ENCODE measurements at places on chromosomes 3 and 15.

- no peak for DNase-seq
Measured at GRCh38 chr3:159831466-159831865, 157.2 kb upstream of the IL12A start.

DNA sequence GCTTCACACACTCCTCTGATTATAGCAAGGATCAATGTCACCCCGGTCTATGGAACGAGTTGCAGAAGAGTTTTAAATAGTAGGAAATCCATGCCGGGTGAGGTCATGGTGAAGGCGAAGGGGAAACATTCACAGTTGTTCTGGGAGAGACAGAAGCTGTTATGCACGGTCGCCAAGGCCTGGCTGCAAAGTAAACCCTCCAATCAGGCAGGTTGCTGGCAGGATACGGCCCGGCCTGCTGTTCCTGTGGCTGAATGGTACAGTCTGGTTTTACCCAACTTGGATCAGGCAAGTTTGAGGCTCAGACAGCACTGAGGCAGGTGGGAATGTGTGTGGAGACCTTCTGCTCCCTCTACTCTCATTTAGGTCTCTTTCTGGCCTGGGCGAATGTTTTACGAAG, 45.3 kb upstream of the ATP2B2 start:
- DNase-seq, result no peak

GRCh38 chr3:128996200-128996599, 2.3 kb upstream of the CFAP92 start:
- DNase-seq, result no peak

- peak; percentile 5 for DNase-seq
Measured at GRCh38 chr3:158108445-158108985, 1.4 kb upstream of the RSRC1 start.

DNA sequence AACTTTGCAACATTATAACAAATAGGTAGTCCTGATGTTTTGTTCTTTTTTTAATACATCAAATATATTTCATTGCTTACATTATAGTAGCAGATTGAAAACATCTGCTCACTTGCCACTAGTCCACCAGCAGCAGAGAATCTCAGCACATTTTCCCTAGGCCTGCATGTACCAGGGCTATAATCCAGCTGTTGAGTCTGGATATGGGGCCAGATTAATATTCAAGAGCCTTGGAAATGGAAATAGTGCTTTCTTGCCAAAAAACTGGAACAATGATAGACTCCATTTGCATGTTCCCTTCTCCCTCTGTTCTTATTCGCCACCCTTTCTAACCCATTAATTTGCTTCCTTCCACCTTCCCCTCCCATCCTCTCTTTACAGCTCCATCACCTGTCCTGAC, 288.0 kb downstream of the EPHA3 start:
- DNase-seq, result no peak

DNA sequence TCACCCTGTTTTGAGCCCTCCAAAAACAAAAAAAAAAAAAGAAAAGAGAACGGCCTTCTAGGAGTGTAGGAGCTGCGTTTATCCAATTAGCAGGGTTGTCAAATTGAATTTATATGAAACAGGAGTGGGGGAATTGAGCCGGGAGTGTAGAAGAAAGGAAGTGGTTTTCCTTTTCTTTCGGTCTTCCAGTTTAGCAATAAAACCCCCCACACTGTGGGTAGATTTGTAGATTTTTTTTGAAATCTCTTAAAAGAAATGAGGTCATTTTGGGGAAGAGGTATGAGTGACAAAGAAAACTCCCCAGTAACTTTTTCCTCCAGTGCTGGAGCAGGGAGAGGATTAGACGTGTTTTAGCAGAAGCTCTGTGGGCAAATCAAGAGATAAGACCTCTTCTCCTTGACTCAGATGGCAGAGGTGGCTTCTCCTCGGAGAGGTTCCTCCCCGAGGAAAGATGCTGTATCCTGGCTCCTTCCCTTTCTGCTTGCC, 30.8 kb downstream of the BOC start:
- peak; percentile 61 for DNase-seq

DNA sequence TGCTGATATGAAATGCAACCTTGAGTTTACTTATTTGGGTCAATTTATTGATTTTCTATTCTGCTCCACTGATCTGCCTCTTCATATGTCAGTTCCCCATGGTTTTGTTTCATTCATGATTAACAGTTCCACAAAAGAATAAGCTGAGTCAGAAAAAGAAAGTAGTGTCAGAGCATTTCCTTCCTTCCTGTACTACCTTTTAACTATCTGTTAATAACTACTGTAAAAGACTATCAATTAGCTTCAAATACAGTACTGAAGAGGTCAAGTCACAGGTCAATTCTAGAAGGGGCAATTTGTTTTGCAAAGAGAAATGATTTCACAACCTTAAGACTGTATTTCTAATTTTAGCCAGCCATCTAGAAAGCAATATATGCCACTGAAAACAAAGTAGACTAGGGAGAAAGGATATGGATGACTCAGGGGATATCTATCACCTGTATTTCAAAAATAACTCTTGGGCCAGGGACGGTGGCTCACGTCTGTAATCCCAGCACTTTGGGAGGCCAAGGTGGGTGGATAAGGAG, 129.5 kb downstream of the TFDP2 start:
- no peak for DNase-seq
